GM12865 (cell line): ENCODE measurements at places on chromosomes 1 and 21.

- DNase-seq: no peak
Measured at GRCh38 chr21:45097827-45098387, 23.5 kb downstream of the ADARB1 start.

- no peak for DNase-seq
Measured at GRCh38 chr1:78601068-78601467, 19.2 kb upstream of the IFI44L start.

DNA sequence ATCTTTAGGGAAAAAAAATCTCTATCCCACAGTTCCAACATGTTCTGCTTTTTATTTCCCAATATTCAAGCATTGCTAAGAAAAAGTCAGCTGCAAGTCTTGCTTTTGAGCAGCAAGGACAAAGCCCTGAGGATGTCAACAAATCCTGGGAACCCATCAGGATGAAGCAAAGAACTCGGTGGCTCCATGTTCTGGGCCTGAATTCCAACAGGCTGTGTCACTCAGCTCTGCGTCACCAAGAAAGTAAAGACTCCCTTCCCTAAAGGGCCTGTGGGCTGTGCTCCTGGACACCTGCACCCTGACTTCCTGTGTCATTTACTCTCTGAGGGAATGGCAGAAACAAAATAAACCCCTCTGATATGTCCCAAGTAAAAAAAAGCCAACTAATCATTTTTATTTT lies 95.5 kb downstream of the TIAM1 start:
- DNase-seq: no peak

DNA sequence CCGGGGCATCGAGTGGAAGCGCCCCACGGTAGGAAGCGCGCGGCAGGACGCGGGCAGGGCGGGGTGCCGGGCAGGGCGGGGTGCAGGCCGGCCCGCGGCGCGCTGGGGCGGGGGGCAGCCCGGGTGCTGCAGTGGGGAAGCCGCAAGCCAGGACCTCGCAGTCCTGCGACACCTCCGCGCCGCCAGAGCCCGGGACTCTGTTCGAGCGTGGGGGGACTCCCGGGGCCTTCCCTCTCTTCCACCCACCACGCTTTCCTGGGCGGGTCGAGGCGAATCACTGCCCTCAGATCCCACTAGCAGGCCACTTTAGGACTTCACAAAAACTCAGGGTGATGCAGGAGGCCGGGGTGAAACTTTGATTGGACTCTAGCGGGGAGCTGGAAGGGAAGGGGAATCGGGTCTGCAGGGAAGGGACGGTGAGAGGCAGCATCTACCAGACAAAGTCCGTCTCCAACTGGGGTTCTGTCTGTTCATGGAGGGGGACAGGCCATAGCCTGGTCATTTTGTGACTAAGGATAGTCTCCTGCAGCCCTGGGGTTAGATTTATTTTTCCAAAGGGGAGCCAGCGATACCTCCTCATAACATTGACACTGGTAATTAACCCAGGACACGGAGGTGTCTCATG lies 623 bp downstream of the CAPN2 start:
- DNase-seq: peak; percentile 52

- peak; percentile 3 for DNase-seq
Measured at GRCh38 chr1:34684266-34684665, 70.6 kb upstream of the GJB5 start.

DNA sequence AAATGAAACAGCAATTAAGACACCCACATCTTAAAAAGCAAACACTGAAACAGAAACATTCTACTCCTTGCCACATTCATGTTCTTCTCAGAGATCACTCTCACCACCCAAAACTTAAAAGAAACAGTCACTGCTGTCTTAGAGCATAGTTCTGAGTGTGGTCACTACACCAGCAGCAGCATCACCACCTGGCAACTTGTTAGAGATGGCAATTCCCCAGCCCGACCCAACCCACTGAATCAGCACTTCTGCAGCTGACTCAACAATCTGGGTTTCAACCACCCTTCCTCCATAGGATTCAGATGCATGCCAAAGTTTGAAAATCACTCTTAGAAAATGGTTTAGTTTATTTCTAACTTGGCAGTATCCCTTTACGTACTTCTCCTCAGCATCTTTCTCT lies 126.1 kb downstream of the CDC42BPA start:
- peak; percentile 72 for DNase-seq

DNA sequence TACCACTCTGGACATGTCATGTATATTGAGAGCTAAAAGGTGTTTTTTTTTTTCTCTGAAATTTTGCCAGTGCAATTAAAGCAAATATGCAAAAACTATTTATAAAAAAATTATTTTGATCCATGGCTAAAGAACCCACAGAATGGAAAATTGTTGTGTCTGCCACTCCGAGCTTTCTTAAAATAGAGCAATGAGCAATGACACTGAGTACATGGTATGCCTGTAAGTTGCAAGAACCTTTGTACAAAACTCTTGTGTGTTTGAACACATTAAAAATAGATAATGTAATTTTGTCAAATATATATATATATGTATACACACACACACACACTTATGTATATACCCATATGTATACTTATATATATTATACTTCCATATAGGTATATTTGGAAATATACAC lies 1530.9 kb upstream of the B3GALT2 start:
- no peak for DNase-seq

DNA sequence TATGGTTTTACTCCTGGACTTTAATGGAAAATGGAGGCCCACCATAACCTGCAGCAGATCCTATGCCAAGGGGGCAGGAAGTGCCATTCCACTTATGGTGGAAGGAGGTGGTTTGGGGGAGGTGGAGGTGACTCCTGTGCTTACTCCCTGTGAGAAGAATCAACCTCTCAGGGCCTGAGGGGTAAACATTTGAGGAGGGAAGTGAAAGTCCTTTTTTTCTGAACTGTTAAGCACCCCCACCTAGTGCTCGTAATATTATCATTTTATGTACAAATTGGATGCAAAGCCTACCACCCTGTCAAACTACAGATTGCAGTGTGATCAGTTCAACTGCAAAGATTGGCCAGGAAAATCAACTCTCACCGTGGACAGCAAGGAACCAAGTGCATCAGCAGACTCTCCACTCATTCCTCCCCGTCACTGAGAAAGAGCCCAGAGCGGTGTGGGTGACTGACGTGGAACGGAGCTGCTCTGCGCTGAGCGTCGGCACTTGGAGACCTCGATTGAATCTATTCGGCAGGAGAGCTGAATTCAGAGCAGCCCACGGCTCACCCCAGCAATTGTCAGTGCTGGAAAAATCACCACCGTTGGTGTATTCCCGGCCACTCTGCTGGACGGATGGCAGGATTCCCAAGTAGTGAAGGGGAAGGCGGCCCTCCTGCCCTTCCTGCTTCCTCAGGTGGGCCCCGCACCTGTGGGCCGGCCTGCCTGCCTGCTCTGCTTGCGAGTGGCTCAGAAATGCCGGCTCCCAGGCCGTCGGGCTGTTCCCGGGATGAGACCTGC lies 46.8 kb upstream of the COX20 start:
- no peak for DNase-seq

DNA sequence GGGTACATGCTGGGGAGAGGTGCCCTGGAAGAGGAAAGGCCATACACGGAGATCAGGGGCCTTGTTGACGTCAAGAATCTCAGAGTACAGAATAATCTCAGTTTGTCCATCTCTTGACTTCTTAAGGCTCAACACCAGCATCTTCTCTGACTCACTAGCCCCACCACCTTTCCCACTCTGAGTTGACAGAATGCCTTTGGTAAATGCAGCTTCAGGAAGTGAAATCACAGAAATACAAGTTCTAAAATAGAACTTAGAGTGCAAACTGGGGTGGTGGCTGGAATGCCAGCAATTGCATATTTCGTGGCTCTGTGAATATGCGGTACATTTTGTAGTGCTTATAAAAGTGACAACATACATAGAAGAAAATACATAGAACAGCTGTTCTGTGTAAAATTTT lies 1.6 kb downstream of the COG2 start:
- DNase-seq: peak; percentile 27

- DNase-seq: peak; percentile 76
Measured at GRCh38 chr1:20124456-20125057, 5.2 kb upstream of the PLA2G2D start.

DNA sequence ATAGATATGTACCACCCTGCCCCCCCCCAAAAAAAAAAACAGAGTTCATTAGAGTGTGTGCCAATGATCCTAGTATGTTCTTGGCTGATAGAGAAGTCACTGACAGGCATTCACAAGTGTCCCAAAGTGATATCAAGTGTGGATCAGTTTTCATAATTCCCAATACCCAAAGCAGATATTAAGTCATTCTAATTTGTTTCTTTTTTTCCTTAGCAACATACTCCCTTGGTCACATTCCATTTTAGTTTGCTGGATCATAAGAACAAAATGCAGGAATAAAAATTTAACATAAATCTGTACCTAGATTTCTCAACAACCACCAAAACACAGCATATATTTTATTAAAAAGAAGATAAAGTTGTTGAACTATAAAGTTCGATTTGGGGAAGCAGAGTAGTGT lies 129.8 kb upstream of the PALMD start:
- DNase-seq: no peak

DNA sequence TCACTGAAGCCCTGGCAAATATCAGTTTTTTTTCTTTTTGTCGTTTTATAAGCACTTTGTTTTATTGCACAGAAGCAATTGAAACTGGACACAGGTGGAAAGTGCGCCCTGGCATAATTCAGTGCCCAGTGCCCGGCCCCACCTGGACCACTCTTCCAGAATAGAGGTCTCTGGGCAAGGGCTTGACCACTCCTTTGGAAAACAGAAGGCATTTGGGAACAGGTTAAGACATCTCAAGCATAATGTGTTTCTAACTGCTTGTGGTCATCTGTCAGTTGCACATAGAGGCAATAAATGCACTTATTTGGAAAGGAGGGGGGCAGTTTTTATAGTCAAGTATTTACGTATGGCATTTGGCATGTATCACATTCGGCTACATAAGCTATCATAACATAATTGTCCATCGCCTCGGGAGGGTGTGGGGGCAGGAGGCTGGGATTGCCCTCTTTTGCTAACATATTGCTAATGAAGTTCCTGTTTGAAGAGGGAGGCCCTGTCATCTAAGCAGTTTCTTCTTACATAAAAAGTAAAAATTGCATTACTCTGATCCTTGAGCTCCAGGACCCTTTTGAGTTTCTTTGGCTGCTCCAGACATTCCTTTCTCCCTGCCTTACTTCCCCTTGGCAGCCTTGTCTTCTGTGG lies 14.7 kb upstream of the CD2 start:
- DNase-seq: no peak

GRCh38 chr1:57848406-57848805 lies 424.5 kb upstream of the DAB1 start:
- no peak for DNase-seq

GRCh38 chr21:44615466-44615865 lies 3.6 kb downstream of the KRTAP10-8 start:
- DNase-seq: no peak

DNA sequence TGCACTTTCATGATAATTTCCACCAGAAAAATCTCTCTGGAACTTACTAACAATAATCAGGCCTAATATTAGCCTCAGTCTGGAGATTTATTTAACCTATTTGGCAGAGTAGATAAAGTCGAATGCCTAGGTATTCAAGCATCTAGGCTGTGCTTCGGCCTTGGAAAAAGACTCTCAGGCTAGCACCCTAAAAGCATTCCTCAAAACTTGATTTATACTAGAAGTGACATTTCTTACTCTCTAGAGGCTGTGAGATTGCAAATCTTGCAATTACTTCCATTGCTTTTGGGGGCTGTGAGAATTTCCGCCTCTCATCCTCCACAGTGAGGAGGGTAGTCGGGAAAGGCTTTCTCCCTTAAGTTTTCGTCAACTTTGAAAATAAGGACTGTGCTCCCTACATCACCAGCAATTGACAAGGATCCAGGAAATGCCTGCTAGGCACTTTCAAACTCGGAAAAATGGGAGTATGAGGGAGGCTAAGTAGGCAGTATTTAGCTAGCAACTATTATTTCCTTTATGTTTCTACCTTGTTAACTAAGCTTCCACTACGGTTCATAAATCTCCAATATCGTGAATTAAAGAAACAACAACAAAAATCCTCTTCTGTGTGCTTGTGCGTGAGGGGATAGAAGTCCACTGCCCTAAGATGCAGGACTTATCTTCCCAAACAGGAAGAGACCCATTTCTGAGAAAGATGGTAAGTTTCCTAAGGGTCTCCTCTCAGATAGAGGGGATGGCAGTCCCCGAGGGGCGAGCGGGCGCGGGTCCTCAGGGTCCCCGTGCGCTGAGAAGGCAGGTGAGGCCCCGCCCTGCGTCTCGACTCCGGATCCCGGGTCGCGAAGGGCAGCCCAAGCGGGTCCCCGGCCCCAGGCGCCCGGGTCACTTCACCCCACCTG lies 1.1 kb upstream of the LMO4 start:
- no peak for DNase-seq

- no peak for DNase-seq
Measured at GRCh38 chr1:61353797-61354406, 271.5 kb downstream of the NFIA start.

- DNase-seq: no peak
Measured at GRCh38 chr1:100909018-100909417, 13.1 kb downstream of the SLC30A7 start.

- DNase-seq: no peak
Measured at GRCh38 chr1:94591823-94592570, 50.4 kb upstream of the F3 start.

DNA sequence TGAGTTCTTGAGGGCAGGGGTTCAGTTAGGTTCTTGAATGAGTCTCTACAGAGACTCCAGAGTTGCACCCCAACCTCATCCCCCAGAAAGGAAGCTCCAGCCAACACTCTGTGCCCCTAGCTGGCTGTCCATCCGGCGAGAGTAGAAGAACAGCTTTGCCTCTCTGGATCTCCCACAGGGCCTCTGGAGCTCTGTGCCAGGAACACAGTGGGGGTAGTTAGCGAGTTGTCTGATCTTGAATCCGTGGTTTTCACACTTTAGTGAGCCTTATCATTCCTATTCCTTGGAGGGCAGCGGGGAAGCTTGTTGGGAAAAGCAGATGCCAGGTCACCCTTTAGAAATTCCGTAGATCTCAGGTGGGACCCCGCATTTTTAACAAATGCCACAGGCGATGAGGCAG lies 45.0 kb downstream of the STUM start:
- no peak for DNase-seq

GRCh38 chr1:30847358-30847972 lies 61.1 kb downstream of the SDC3 start:
- DNase-seq: no peak

DNA sequence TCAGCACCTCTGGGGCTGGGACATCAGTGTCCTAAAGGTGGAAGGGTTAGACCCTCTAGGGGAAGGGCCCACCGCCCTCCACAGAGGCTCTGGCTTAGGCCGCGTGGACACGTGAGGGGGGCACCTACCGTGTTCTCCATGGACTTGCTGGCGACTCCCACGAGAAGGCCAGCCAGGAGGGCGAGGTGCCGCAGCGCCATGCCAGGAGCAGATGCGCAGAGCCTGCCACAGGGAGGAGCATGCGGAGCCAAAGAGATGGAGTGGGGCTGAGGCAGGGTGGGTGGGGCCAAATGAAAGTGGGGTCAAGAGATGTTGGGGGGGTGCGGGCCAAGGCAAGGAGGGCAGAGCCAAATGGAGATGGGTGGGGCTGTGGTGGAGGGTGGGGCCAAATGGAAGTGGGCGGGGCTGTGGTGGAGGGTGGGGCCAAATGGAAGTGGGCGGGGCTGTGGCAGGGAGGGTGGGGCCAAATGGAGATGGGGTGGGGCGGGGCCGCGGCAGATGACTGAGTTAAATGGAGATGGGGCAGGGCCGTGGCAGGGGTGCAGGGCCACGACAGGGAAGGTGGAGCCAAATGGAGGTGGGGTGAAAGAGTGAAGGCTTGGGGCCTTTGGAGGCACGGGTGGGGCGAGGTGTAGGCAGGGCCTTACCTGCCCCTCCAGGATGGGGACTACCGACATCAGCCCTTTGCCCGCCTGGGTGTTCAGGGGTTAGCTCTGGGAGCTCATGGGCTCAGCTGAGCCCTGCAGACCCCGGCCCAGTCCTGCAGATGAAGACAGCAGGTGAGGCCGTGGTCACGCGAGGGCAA lies 17.4 kb upstream of the RNF223 start:
- DNase-seq: no peak

GRCh38 chr21:31559368-31560119 lies 99.9 kb upstream of the SOD1 start:
- peak; percentile 78 for DNase-seq
